ENCODE measurements at places on chromosomes 6 and 20. TPM values are rescaled to one million over a fixed set of nuclear protein-coding genes. Genes with fewer than 3 reads are reported as not detected.

The COL9A1 gene
- 5.2 TPM for polyA plus RNA-seq

The SLA2 gene
- 1.6 TPM for polyA plus RNA-seq

The SOBP gene
- polyA plus RNA-seq: 4.6 TPM

The PNLDC1 gene
- 0.16 TPM for polyA plus RNA-seq

The SLPI gene
- 20.1 TPM for polyA plus RNA-seq

The OOEP gene
- 0.43 TPM for polyA plus RNA-seq

The UBE3D gene
- polyA plus RNA-seq: 7.8 TPM

DNA sequence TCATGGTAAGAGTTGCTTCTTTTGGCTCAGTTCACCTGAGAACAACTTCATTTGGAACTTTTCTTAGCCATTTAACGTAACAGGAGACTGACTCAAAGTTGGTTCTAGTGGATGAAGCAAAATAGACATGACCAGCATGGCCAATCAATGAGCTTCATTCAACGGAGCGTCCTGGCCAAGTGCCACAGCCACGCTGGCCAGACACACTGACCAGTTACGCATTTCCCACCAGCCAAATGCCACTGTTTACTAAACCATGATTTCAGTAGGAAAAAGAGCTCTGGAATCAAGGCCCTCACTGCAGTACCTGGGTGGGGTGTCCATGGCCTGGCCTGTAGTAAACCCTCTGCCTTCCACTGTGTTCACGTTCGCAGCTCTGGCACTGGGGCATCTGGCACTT lies 80.4 kb downstream of the POPDC3 start:
- DNase-seq: no peak

- no peak for DNase-seq
Measured at GRCh38 chr6:6579281-6579680, 9.2 kb upstream of the LY86 start.

GRCh38 chr20:4848041-4848440 lies 126.3 kb downstream of the PRND start:
- no peak for DNase-seq

DNA sequence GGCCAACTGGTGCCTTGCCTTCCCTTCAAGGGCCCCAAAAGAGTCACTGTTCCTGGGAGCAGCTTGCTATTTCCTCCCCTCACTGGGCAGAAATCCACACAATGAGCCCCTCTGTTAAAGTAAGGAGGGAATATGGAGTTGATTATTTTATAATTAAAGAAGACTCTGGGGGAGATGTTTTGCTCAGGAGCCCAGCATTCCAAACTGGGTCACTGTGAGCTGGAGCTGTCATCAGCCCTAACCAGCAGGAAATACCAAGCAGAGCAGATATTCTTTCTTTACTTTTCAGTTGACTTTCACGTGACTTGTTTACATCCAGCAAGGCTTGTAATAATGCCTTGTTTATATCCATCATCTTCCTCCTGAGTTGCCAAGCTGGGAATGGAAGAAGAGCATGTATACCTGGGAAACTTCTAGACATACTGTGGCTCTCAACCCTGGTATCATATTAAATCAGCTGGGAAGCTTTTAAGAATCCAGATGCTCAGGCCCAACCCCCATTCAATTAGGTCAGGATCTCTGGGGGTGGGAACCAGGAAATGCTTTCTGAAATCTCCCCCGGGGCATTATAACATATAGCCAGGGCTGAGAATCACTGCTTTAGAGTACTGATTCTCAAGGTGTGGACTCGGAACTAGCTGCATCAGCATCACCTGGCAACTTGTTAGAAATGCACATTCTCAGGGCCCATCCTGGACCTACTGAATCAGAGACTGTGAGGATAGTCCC lies 175.6 kb upstream of the MYLIP start:
- DNase-seq: no peak

- DNase-seq: peak; percentile 10
Measured at GRCh38 chr6:19837511-19838441, 606 bp downstream of the ID4 start.

DNA sequence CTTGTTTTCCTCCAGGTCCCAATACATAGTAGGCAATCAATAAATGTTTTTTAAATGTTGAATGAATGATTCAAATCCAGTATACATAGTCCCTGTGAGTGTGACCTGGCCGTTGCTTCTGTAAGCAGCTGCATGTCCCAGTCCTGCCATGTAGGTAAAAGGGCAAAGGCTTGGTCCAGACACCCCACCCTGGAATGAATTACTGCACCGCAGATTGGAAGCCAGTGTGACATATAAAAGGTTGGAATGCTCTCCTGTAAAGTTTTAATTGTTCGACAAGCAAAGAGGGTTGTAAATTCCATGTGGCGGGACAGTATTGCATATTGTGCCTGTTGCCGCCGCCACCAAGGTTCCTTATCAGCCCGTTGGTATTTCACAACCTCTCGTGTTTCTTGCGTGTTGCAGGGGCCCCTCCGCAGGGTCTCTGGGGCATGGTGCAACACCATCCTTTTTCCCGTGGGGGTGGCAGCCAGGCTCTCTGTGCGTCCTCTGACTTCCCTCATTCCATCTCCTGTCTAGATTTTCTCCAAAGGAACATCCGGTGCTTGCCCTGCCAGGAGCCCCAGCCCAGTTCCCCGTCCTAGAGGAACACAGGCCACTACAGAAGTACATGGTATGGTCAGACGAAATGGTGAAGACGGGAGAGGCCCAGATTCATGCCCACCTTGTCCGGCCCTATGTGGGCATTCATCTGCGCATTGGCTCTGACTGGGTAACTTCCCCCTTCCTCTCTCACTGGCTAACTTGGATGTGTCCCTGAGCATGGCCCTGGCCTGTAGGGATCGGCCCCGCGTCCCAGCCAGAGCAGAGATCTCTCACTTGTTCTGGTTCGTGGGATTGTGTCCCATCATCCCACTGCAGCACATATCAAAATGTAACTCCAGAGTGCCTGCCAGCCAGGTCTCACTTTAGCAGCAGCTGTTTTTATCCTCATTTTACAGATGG lies 20.3 kb downstream of the POFUT1 start:
- DNase-seq: peak; percentile 95

GRCh38 chr20:15191082-15191723 lies 853.8 kb upstream of the FLRT3 start:
- DNase-seq: no peak

GRCh38 chr6:1473166-1473565 lies 83.8 kb downstream of the FOXF2 start:
- DNase-seq: no peak

GRCh38 chr20:22700367-22700766 lies 116.0 kb upstream of the FOXA2 start:
- DNase-seq: no peak

DNA sequence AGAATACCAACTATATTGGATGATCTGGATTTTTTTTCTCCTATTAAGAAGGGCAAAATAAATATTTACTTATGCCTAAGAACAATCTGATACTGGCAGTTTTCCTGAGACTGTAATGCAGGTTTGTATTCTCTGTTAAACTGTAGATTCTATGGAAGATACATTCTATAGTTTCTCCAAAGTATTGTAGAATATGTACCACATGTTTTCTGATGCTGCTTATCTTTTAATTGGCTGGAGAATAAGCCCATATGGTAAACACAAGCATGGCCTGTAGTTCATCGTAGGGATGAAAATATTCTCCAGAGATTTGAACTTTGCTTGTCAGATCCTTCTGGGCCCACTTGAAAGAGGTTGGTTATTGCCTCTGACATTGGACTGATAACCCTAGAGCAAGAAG lies 99.1 kb downstream of the CENPW start:
- DNase-seq: no peak

DNA sequence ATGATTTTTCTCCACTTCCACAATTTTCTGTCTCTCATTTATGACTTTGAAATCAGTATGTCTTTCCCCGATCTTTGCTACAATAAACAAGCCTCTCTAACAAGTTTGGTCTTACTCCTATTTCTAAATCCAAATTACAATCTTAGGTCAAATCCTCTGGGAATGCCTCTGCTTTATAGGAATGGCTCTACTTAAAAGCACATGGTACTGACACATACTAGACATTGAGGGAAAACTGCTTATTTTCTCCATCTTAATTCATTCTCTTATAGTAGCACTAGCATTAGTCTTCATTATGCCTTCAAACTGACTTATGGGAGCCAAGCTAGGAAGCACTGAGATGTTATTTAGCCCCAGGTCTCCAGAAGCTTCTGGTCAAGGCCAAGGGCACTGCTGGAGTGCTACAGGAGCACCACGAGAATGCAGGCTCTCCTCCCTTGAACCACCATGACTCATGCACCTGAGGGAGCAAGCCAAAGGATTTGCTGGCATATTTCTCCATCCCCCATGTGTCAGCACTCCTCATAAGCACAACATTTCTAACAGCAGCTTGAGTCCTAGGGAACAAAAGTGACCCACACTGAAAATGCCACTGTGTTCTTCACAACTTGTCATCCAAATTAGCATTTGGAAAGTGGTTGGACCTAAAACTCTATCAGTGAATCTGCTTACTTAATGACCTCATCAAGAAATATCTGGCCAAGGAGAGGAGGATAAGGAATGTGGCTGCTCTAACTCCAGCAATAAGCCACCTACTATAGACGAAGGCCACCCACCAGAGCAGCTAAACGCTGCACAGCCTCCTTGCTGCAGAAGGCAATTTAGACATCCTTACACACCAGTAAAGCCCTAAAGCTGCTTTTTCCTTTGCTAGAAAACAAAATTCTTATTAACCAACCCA lies 156.8 kb upstream of the KCNQ5 start:
- DNase-seq: no peak

DNA sequence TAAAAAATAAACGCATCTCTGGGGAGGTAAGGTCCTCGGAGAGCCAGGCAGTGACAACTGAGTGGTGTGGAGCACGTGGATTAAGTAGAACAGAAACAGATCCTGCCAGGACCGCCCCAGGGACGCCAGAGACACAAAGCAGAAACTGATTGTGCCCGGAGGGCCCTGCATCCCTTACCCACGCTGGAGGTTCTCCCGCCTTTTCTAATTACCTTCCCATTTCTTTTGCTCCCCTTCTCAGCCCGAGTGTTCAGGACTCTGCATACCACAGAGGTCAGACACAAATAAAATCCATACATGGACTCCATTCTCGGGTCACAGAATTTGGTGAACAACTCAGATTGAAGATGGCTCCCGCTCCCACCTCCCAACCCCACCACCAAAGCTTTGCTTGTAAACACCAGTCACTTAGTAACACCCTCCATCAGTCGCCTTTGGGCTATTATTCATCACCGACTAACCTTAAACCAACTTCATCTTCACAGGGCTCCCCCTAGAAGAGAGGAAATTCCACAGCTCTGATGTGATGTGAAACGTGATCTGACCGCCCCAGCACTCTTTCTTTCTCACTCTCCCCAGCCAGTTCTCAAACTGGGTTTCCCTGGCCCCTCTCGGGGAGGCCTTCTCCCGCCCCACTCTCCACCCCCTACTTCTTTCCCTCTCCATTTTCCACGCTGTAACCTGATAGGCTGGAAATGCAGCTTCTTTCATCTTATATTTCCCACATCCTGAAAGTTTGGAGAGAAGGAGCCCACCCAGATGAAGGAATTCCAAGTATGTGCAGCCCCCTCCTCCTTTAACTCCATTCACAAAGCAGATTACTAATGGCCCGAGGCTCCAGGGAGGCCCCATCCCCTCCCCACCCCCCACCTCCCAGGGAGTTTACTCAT lies 32.5 kb upstream of the PIM1 start:
- peak; percentile 51 for DNase-seq

- DNase-seq: no peak
Measured at GRCh38 chr6:166693880-166694279, 66.8 kb upstream of the RPS6KA2 start.

DNA sequence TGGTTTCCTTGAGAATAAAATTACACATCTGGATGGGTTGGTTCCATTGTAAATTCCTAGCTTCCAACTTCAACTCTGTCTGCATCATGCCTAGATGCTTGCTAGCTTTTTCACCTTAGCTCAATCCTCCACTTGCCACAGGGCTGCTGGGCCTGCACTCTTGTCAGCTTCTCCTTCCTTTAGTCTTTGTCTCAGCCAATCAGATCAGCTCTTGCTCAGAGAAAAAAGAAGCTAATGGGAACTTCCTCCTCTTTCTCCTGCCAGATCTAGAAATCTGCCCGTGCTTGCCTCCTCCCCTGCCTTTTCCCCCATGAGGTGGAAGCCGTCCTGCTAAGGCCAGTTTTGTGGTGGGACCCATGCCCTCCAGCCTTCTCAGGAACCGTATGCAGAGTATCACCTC lies 18.5 kb downstream of the RAE1 start:
- no peak for DNase-seq

- peak; percentile 82 for DNase-seq
Measured at GRCh38 chr20:34110745-34111641, 1.1 kb downstream of the EIF2S2 start.

GRCh38 chr6:33885132-33886057 lies 81.6 kb upstream of the MLN start:
- no peak for DNase-seq

DNA sequence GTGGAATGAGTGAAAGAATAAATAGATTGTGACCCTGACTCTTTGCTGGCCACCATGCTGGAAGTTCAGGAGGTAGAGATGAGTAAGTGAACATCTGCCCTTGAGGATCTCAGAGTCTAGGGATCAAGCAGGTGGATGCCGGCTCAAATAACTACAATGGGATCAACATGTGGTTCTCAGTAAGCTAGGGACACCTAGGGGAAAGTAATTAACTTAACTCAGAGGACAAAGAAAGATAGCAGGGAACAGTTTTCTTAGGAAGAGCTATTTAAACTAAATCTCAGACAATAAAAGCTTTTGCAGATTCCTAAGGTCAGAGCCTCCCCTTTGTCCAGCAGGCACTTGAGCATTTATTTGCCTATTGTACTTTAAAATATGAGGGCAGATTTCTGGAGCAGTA lies 29.1 kb downstream of the SLC13A3 start:
- no peak for DNase-seq

GRCh38 chr6:92779746-92780145 lies 639.6 kb downstream of the EPHA7 start:
- no peak for DNase-seq

DNA sequence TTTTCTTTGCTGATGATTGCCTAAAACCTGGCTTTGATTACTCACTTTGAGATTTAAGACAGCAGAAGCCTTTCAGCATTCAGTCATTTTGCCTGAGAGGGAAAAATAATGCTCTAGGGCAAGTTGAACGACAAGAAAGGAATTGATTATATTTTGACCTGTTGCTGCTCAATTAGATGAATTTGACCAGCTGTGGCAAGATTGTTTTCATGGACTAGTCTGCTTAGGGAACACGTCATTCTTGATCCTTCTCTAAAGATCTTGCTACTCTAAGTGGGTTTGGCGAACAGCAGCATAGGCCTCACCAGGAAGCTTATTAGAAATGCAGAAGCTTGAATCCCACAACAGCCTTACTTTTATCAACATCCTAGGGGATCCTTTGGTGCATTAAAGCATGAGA lies 59.7 kb upstream of the PHACTR1 start:
- DNase-seq: no peak

GRCh38 chr6:37123957-37124729 lies 45.8 kb upstream of the PIM1 start:
- DNase-seq: no peak

DNA sequence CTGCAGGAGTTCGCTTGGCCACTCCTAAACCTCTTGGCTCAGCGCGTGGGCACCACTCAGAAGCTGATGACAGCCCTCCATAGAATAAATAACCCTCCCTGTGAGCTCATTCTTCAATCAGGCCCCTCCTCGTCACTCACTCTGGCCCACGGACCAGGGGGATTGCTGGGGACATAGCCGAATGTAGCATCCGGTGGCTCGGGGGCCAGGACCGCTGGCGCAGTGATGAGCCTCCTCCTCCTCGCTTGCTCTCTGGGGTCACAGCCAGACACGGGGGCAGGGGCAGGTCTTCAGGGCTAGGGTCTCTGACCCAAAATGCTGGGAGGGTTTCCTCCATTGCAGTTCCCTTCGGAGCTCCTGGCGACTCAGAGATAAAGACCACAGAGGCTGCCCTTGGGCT lies 79.9 kb downstream of the TFAP2C start:
- DNase-seq: no peak

- no peak for DNase-seq
Measured at GRCh38 chr6:41546475-41546865, 289 bp downstream of the FOXP4 start.

Measured in large intestine (tissue), 12 donors.